ENCODE measurements at places on chromosomes 4 and X. TPM values are rescaled to one million over a fixed set of nuclear protein-coding genes. Genes with fewer than 3 reads are reported as not detected.

The F11 gene
- total RNA-seq = not detected

The LONRF3 gene
- total RNA-seq = 0.33 TPM

The CACNA1F gene
- 0.26 TPM for total RNA-seq

The KIF4A gene
- 5.6 TPM for total RNA-seq

The AFM gene
- total RNA-seq = not detected

The SYP gene
- total RNA-seq = 0.17 TPM

The PFKFB1 gene
- total RNA-seq = not detected

The TMSB15A gene
- total RNA-seq = 3.6 TPM

The GUCY1A1 gene
- total RNA-seq = 23.4 TPM

The KIT gene
- total RNA-seq = 0.50 TPM

The ARR3 gene
- not detected for total RNA-seq

The GAGE13 gene
- total RNA-seq = not detected

The ANKRD37 gene
- total RNA-seq = 3.3 TPM

The MAPK10 gene
- 8.0 TPM for total RNA-seq

The PPEF1 gene
- under 0.01 TPM for total RNA-seq

The SRPX2 gene
- total RNA-seq = 18.2 TPM

The PNMA6A gene
- 3.3 TPM for total RNA-seq

The LRAT gene
- under 0.01 TPM for total RNA-seq

The ATP6AP2 gene
- 164 TPM for total RNA-seq

The TLR10 gene
- total RNA-seq = not detected

The EFHC2 gene
- 0.77 TPM for total RNA-seq

The DACH2 gene
- total RNA-seq = 0.51 TPM

The GABRG1 gene
- total RNA-seq = not detected

The HSFX2 gene
- total RNA-seq = 0.26 TPM

The PRKG2 gene
- 17.5 TPM for total RNA-seq

The GPC3 gene
- 45.5 TPM for total RNA-seq

The CNGA1 gene
- not detected for total RNA-seq

The SMIM10L2A gene
- total RNA-seq = 0.66 TPM

The PARM1 gene
- 0.77 TPM for total RNA-seq

The LDB2 gene
- total RNA-seq = 40.6 TPM
